Right renal pelvis (tissue), 4 donors: ENCODE measurements at places on chromosomes 12 and 14.

- no peak for DNase-seq
These were observed 158.2 kb upstream of the DIO3 start for GRCh38 chr14:101402936-101403660.

GRCh38 chr14:70061108-70061507 is 127.6 kb downstream of the SLC8A3 start:
- DNase-seq: no peak

- no peak for DNase-seq
These were observed 932.2 kb downstream of the SLC6A15 start for GRCh38 chr12:83980398-83980797.

DNA sequence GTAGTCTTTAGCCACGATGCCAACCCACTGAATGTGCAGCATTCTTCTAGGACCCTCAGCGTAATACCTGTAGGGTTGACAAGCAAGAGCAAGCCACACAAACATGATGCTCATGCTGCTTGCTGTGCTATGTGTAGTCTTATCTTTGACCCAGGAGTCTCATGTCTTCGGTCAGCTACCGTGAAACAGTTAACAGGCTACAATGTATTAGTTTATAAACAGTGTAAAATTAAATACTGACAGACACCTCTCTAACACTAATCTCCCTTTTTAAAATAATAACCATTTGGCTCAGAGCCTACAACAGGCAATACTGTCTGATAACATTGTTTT is 1.9 kb downstream of the EAPP start:
- no peak for DNase-seq

DNA sequence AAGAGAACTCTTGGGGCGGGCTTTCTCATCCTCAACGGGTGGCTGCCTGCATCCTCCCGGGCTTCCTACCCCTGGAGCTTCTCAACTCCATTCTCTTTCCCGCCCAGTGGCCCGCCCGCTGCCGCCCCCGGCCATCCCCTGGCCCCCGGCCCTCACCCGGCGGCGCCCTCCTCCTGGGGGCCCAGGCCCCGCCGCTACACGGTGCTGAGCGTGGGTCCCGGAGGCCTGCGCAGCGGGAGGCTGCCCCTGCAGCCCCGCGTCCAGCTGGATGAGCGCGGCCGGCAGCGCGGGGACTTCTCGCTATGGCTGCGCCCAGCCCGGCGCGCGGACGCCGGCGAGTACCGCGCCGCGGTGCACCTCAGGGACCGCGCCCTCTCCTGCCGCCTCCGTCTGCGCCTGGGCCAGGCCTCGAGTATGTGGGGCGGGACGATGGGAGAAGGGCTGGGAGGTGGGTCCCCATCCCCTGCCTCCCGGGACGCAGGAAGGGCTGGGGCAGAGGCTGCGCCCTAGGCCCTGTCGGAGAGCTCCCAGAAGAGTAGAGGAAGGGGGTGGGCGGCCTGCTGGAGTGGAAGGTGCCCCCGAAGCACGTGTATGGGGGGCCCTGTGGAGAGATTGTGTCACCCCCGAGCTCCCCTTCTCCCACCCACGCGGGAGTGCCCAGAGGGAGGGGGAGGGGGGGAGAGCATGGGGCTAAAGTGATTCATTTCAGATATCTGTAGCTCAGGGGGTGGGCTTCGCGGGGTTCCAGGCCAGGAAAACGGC is 1.5 kb downstream of the LAG3 start:
- no peak for DNase-seq

- peak; percentile 100 for DNase-seq
These were observed at the start of gene ESYT1 for GRCh38 chr12:56127888-56128669. ESYT1 (plus strand) TSS chr12:56128267; CDS start chr12:56128320, 53 bp downstream.
